ENCODE measurements at places on chromosomes 6 and 20. TPM values are rescaled to one million over a fixed set of nuclear protein-coding genes. Genes with fewer than 3 reads are reported as not detected.

Gene PTCRA
- total RNA-seq = not detected

Gene TBPL1
- 32.2 TPM for total RNA-seq

Gene SNAP91
- not detected for total RNA-seq

Gene KATNA1
- 18.1 TPM for total RNA-seq

Gene KCNS1
- total RNA-seq = 0.79 TPM

Gene CLIC1
- 438 TPM for total RNA-seq

Gene SLC35D3
- total RNA-seq = not detected

Gene FOXQ1
- not detected for total RNA-seq

Gene PRRT1
- total RNA-seq = 0.79 TPM

Gene DDX27
- 48.5 TPM for total RNA-seq

Gene HTR1E
- not detected for total RNA-seq

DNA sequence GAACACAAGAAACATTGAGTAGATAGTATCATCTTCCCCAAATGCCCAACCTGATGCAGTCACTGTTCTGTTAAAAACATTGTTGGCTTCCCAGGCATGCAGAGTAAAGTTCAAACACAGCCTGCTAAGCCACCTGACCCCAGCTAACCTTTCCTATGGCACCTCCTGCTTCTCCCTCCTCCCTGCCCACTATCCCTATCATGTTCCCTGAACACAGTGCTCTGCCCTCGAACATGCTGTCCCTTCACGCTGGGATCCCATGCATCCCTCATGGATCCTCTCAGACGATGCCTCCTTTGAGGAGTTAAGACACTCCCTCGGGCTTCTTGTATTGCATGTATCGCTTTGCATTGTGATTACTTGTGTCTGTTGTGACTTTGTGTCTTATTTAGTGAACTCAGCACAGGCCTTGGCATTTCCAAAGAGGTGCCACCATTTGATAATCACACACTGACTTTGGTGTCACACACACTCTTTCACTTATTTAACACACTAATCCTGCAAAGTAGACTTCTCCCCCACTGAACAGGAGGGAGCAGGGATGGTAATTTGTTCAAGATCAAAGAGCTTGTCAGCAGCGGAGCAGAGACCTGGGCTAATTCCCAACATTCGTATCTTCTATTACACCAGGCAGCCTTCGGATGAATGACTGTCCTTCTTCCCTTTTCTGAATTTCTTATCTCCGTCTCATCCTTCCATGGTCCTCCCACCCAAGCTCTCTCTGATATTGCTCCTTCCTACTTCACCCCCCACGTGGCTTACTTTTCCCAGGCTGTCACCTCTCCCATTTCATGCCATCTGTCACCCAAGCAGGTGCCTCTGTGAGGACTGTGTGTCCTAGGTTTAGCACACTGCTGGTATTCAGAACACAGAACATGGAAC lies 28.3 kb upstream of the SMIM29 start:
- H3K36me3 ChIP-seq = peaks cover 10% of the 10 kb centered on the region
- no peak overlapping the region for H3K27ac ChIP-seq
- H3K4me3 ChIP-seq = no peak overlapping the region
- DNase-seq = no peak

DNA sequence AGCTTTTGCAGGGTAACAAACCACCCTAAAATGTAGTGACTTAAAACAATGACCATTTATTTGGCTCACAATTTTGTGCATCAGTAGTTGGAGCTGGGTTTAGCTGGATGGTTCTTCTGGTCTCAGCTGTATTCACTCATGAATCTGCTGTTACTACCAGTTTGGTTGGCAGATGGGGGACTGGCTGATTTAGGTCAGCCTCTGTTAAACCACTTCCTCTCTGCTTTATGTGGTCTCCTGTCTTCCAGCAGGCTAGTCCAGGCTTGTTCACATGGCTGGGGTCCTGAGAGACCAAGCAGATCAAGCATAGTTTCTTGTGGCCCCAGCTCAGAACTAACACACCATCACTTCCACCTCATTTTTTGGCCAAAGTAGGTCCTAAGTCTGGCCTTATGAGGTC lies 67.2 kb upstream of the LAMP5 start:
- no peak for DNase-seq
- no peaks in the 10 kb centered on the region for H3K4me1 ChIP-seq
- H3K27me3 ChIP-seq = no peaks in the 10 kb centered on the region
- no peaks in the 10 kb centered on the region for H3K36me3 ChIP-seq

- DNase-seq = no peak
- no peak overlapping the region for H3K27ac ChIP-seq
These were observed 40.2 kb downstream of the EYA2 start for GRCh38 chr20:46934746-46935287.

- peaks cover 32% of the 10 kb centered on the region for H3K4me1 ChIP-seq
- no peak overlapping the region for H3K4me3 ChIP-seq
- H3K27me3 ChIP-seq = no peaks in the 10 kb centered on the region
- H3K27ac ChIP-seq = peak overlapping the region; percentile 99
- no peak for DNase-seq
These were observed 60.5 kb upstream of the EEF1A1 start for GRCh38 chr6:73581293-73581692.

- peaks cover 4% of the 10 kb centered on the region for H3K27me3 ChIP-seq
- DNase-seq = no peak
- H3K36me3 ChIP-seq = no peaks in the 10 kb centered on the region
- peaks cover 2% of the 10 kb centered on the region for H3K4me1 ChIP-seq
- no peak overlapping the region for H3K27ac ChIP-seq
These were observed 15.6 kb upstream of the MAS1 start for GRCh38 chr6:159875194-159875593.

GRCh38 chr20:64149809-64150560 lies 14.3 kb upstream of the MYT1 start:
- no peaks in the 10 kb centered on the region for H3K27me3 ChIP-seq
- DNase-seq = no peak
- no peak overlapping the region for H3K27ac ChIP-seq
- H3K4me1 ChIP-seq = no peaks in the 10 kb centered on the region
- no peaks in the 10 kb centered on the region for H3K36me3 ChIP-seq

DNA sequence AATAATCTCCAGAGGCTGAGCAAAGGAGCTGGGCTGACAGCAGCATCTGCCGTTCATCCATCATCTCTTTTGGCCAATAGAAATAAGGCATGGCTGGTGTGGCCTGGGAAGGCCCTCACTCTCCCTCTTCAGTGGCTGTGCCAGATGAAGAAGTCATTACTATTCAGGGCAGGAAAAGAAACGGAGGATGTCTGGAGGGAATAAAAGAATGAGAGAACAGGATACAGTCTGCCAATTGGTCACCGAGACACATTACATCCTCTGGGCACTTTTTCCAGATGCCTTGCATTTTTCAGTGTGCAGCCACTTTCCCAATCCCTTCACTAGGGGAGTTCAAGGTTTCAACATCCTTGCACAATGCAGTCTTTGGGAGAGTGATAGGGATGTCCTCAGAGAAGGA lies 32.2 kb upstream of the VGLL2 start:
- no peak for DNase-seq
- H3K27me3 ChIP-seq = peaks cover 2% of the 10 kb centered on the region
- H3K4me3 ChIP-seq = no peak overlapping the region
- H3K36me3 ChIP-seq = no peaks in the 10 kb centered on the region
- no peak overlapping the region for H3K27ac ChIP-seq
- H3K4me1 ChIP-seq = no peaks in the 10 kb centered on the region

DNA sequence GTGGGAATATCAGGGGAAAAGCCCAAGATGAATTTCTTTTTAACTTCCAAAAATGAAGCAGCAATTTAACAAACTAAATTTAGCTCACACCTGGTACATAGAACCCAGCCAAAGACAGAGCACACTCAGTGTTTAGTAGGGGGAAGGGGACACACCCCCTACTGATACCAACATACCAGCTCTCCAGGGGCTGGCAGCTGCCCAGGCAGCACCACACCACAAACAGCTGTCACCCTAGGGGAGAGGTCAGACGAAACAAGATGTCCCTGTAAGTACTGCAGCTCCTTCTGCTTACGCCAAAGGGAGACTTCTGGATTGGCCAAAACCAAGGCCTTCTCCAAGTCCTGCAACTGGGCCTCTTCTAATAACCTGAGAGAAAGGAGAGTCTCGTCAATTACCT lies 26.0 kb downstream of the MDN1 start:
- peaks cover 50% of the 10 kb centered on the region for H3K36me3 ChIP-seq
- H3K4me1 ChIP-seq = peaks cover 26% of the 10 kb centered on the region
- no peak overlapping the region for H3K4me3 ChIP-seq
- no peaks in the 10 kb centered on the region for H3K27me3 ChIP-seq
- DNase-seq = no peak

GRCh38 chr6:113340371-113340770 lies 516.8 kb upstream of the MARCKS start:
- peaks cover 2% of the 10 kb centered on the region for H3K27me3 ChIP-seq
- DNase-seq = no peak
- H3K4me1 ChIP-seq = no peaks in the 10 kb centered on the region
- no peak overlapping the region for H3K27ac ChIP-seq
- H3K36me3 ChIP-seq = no peaks in the 10 kb centered on the region

- peaks cover 4% of the 10 kb centered on the region for H3K27me3 ChIP-seq
- H3K36me3 ChIP-seq = no peaks in the 10 kb centered on the region
- H3K4me1 ChIP-seq = no peaks in the 10 kb centered on the region
- no peak for DNase-seq
These were observed 115.6 kb upstream of the FERMT1 start for GRCh38 chr20:6238421-6238820.

GRCh38 chr6:34020807-34021553 lies 124.9 kb downstream of the GRM4 start:
- no peak overlapping the region for H3K27ac ChIP-seq
- H3K36me3 ChIP-seq = no peaks in the 10 kb centered on the region
- H3K27me3 ChIP-seq = no peaks in the 10 kb centered on the region
- no peak overlapping the region for H3K4me3 ChIP-seq

DNA sequence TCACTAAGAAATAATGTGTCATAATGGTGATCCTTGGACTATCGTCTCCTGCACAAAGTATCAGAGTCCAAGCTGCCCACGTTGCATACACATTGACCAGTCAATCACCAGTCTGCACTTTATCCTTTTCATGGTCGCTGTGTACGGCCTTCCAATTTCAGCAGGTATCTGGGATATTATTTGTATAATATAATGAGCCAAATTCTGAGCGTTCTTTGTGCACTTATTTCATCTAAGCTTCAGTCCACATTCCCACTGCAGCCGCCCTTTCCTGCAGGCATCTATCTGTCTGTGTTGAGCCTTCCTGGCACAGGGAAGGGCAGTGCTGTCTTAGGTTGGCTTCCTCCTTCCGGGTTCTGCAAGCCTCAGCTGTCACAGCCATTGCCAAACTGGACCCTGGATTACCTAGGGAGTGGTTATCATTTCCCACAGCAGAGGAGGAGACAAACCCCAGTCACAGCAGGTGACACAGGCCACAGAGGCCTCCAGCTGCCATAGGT lies 174.3 kb downstream of the TTLL2 start:
- no peaks in the 10 kb centered on the region for H3K4me1 ChIP-seq
- DNase-seq = no peak
- peaks cover 16% of the 10 kb centered on the region for H3K27me3 ChIP-seq
- H3K36me3 ChIP-seq = no peaks in the 10 kb centered on the region
- H3K4me3 ChIP-seq = no peak overlapping the region

DNA sequence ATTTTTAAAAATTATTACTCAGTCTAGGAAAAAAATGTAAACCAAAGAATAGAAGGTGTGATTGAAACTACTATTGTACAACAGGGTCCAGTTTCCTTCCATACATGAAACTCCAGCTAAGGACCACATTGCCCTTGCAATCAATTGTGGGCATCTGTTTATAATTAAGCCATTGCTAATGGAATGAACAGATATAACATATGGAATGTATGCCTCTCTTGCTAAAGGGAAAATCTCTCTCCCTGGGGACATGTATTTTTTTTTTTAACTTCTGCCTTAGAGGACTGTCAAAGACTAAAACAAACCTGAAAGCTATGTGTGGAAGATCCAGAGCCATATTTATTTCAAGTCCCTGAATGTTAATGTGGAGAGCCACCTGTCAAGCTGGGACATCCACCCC lies 336.8 kb upstream of the MANEA start:
- no peaks in the 10 kb centered on the region for H3K4me1 ChIP-seq
- H3K27me3 ChIP-seq = no peaks in the 10 kb centered on the region
- no peak for DNase-seq
- no peaks in the 10 kb centered on the region for H3K36me3 ChIP-seq
- no peak overlapping the region for H3K27ac ChIP-seq

DNA sequence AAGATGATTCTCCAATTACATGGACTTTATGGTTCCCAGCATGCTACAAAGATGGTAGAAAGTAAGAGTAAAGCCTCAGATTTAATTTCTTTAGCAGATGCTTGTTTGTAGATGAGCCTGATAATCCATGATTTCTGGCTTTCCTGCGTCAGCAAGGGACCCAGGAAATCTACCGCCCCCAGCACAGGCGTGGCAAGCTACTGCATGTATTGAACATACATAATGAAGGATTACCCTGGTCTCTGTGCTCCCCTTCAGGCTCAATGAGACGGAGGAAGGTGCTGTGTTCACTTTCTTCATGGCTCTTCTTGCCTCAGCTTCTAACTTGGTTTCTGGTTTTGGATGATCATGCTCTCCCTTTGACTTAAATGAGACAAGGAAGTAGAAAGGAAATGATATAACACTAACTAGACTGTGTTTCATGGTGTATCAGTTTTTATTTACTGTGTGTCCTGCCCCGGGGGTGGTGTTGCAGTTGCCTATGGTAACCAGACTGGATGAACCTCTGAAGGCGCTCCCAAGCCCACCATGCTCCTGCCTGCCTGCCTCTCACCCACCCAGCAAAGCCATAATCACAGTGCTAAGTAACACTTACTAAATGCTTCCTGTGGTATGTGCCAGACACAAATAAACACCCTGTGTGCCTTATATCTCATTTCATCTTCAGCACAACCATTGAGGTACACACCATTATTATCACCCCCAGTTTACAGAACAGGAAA lies 17.9 kb downstream of the GCM1 start:
- H3K27ac ChIP-seq = no peak overlapping the region
- H3K4me3 ChIP-seq = no peak overlapping the region
- peaks cover 4% of the 10 kb centered on the region for H3K4me1 ChIP-seq
- peaks cover 10% of the 10 kb centered on the region for H3K27me3 ChIP-seq

GRCh38 chr6:7236306-7237209 lies 76.4 kb downstream of the SSR1 start:
- no peak overlapping the region for H3K4me3 ChIP-seq
- DNase-seq = no peak
- H3K4me1 ChIP-seq = peaks cover 15% of the 10 kb centered on the region
- H3K27ac ChIP-seq = no peak overlapping the region
- H3K36me3 ChIP-seq = peaks cover 6% of the 10 kb centered on the region
